Left ventricle myocardium inferior (tissue), 1 donor: ENCODE measurements at places on chromosomes 12 and 14.

- no peak for DNase-seq
Measured at GRCh38 chr12:70011353-70011752, 186.3 kb downstream of the MYRFL start.

DNA sequence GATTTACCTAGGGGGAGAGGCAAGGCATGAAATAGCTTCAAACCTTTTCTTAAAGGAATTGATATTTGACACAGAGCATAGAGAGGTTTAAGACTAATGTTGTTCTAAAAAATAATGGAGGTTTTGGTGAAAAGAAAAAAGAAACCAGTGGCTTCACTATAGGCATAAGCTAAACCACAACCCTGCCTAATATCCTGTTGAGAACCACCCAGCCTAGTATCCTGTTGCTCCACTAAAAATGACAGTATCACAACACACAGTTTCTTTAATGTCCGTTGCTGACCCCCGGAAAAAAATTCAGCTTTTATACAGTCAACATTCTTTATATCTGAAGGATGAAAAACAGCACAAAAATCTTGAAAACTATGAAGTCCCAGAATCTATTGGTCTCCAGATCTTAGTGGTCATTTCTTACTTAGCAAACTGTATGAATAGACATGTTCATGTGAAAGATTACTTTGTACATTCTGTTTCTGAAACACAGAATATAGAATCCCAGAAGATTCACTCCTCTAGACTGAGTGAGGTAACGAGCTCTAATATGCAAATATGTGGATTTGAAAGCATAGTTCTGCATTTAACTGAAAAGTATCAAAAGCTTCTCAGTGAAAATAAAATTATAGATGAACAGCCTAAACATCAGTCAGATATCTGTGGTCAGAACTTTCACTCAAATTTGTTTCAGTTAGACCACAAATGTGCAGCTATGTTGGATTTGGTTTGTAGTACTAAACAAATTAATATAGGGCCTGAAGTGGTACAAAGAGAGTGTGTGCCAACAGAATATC, 40.5 kb downstream of the GALC start:
- DNase-seq = no peak

DNA sequence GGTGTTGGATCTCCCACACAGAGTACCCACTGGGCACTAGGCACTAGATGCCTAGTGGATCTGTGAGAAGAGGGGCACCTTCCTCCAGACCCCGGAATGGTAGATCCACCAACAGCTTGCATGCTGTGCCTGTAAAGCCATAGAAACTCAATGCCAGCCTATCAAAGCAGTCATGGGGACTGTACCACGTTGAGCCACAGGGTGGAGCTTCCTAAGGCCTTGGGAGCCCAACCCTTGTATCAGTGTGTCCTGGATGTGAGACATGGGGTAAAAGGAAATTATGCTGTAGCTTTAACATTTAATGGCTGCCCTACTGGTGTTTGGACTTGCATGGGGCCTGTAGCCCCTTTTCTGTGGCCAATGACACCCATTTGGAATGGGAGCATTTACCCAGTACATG, 1024.9 kb downstream of the TMEM121 start:
- DNase-seq = no peak

GRCh38 chr12:118741194-118741593, 240.1 kb upstream of the SRRM4 start:
- DNase-seq = no peak

- DNase-seq = peak; percentile 62
Measured at GRCh38 chr12:51270067-51270950, at the start of gene SMAGP. TSS of gene SMAGP (minus strand) at chr12:51270415. CDS start at chr12:51269278, 1,137 bp downstream.

- DNase-seq = no peak
Measured at GRCh38 chr14:26730929-26731618, 133.2 kb upstream of the NOVA1 start.

GRCh38 chr14:54453252-54453651, 12.1 kb upstream of the CNIH1 start:
- DNase-seq = no peak

- DNase-seq = no peak
Measured at GRCh38 chr12:69556383-69556782, 28.9 kb upstream of the CCT2 start.

GRCh38 chr12:15688838-15689625, 100.2 kb downstream of the EPS8 start:
- no peak for DNase-seq

DNA sequence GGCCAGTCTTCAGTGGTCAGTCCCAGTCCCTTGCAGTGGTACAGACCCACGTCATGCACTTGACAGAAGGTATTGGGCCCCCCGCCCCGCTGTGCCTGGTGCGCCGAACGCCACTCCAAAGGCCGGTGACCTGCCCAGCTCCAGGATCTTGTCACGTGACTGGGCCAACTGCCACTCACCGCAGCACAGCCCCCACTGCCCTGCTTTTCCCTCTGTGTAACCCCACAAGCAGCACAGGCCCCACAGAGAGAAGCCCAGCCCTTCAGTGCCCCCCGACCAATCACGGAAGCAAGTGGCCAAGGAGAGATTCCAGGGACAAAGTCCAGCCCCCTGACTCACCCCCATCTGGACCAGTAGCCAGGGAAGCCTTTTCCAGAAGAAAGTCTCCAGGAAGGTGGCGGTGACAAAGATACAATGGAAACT, 498 bp downstream of the GPR132 start:
- no peak for DNase-seq

DNA sequence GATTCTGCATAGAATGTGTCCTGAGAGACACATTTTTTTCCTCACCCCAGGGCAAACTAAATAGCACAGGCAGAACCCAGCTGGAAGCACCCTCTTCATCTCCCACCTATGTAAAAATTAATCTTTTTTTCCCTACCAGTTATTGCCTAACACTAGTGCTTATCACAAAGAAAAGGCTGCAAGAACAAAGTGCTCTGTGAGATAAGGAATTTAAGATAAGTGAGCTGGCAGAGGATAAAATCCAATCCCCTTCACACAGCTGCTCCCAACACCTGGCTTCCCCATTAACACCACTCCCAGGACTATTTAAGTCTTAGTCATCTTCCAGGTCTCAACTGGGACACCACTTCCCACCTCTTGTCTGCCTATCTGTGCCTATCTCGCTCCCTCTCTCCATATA, 75.2 kb downstream of the TTC9 start:
- no peak for DNase-seq

DNA sequence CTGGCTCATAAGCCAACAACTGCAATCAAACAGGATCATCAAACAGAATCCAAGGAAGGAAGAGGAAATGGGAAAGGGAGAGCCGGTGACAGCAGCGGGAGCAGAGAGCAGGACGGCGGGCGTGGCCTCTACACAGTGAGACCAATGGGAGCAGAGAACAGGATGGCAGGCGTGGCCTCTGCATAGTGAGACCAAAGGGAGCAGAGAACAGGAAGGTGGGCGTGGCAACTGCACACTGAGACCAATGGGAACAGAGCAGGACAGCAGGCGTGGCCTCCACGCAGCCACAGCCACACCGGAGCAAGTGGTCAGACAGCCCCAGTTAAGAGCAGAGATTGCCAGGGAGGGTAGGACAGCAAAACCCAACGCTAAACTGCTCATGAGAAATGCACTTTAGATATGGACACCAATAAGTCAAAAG, 16.4 kb downstream of the LRCOL1 start:
- peak; percentile 82 for DNase-seq

DNA sequence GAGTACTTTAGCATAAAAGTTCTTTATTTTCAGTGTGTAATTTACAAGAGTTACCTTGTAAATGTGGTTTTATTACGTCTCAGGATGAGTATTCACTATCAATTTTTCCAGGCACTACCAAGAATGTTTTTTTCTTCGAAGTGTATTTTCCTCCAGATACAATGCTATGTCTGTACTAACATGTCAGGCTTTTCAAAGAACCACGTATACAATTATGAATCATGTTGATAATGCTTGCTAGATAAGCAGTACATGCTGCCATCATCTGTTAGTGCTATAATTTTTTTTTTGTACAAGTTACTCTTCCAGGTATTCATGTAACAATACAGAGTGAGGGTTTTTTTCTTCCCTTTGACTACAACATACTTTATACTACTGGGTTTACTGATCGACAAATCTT, 5.6 kb upstream of the KANSL2 start:
- no peak for DNase-seq

GRCh38 chr12:70638639-70639360, 1.6 kb upstream of the PTPRB start:
- DNase-seq = no peak

GRCh38 chr12:119011231-119011630, 29.9 kb downstream of the SRRM4 start:
- no peak for DNase-seq

GRCh38 chr12:123491056-123491455, 33.1 kb downstream of the SNRNP35 start:
- no peak for DNase-seq

DNA sequence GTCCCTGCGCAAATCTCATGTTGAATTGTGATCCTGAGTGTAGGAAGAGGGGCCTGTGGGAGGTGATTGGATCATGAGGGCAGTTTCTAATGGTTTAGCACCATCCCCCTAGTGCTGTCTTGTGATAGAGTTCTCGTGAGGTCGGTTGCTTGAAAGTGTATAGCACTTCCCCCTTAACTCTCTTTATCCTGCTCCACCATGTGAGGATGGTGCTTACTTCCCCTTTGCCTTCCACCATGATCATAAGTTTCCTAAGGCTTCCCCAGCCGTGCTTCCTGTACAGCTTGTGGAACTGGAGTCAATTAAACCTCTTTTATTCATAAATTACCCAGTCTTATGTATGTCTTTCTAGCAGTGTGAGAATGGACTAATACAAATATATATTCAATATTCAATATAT, 303.7 kb upstream of the SEL1L start:
- no peak for DNase-seq

DNA sequence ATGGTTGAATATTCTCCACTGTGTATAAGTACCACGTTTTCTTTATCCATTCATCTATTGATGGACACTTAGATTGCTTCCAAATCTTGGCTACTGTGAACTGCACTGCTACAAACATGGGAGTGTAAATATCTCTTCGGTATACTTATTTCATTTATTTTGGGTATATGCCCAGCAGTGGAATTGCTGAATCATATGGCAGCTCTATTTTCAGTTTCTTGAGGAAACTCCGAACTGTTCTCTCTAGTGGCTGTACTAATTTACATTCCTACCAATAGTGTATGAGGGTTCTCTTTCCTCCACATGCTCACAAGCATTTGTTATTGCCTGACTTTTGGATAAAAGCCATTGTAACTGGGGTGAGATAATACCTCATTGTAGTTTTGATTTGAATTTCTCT, 623.1 kb upstream of the LRFN5 start:
- no peak for DNase-seq

DNA sequence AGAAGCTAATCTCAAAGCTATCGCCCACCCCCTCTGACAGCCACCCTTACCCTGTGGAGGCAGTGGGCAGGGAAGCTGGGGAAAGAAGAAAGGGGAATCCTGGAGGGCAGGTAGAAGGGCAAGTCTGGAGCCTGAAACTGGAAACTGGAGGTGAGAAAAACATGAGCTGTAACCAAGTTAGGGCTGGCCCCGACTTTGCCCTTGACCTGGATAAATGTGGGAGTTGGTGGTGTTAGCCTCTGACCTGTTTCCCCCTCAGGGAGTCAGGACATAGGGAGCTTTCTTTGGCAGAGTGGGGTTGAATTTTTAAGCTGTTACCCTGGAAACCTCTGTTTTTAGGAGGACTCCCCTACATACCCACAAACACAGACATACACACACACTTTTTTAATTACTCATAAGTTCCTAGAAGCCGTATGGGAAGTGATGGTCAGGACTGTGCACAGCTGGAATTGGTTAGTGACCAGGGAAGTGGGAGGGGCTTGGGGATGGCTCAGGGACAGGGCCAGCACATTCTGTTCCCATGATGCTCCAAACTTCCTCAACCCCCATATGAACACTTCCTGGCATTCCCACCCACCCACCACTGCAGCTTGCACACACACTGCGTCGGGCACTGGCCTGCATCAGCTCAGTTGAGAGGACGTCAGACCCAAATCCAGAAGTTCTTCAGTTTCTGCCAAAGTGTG, 5.0 kb upstream of the MMP19 start:
- peak; percentile 89 for DNase-seq
